ENCODE measurements at places on chromosomes 11 and 22. TPM values are rescaled to one million over a fixed set of nuclear protein-coding genes. Genes with fewer than 3 reads are reported as not detected.

GRCh38 chr22:45499746-45500145 lies 2.9 kb upstream of the FBLN1 start:
- no peak overlapping the region for H3K4me3 ChIP-seq
- no peak overlapping the region for H3K27ac ChIP-seq
- H3K27me3 ChIP-seq: peaks cover 30% of the 10 kb centered on the region
- DNase-seq: no peak
- peaks cover 5% of the 10 kb centered on the region for H3K4me1 ChIP-seq
- H3K36me3 ChIP-seq: no peaks in the 10 kb centered on the region

DNA sequence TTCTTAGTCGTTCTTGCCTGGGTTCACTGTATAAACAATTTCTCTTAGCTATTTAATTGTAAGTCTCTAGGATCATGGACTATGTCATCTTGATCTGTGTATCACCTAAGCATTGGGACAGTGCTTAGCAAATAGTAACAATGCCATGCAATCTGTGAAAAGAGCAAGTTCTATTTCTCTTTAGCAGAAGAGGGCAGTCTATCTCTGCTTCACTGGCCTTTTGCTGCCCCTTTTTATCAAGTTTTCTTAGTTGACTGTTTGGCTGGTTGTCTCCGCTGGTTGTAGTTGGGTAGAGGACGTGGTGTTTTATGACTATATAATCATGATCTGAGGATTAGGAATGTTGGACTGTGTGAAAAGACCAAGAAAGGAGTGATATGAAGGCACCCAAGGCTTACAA lies 315.0 kb downstream of the JRKL start:
- no peak for DNase-seq
- no peaks in the 10 kb centered on the region for H3K36me3 ChIP-seq
- H3K27me3 ChIP-seq: no peaks in the 10 kb centered on the region

KRTAP5-7 gene
- not detected for total RNA-seq

DNA sequence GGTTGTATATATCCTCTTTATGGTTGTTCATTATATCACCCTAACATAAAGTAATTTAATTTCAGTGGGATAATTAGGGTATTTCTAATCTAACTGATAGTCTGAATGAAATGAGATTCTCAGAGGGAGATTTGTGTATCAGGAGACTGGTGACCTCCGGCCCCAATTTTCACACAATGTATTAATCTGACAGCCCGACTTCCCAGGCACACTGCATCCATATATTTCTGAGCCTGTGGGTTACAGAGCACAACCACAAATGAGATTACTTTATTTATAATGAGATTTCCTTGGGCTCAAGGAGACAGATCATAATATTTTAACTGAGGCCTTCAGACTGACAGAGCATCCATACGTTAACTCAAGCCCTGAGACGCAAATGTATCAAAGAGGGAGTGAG lies 125.9 kb downstream of the RCN1 start:
- DNase-seq: no peak
- H3K27me3 ChIP-seq: peaks cover 7% of the 10 kb centered on the region
- H3K27ac ChIP-seq: no peak overlapping the region
- H3K36me3 ChIP-seq: no peaks in the 10 kb centered on the region

OR51L1 gene
- not detected for total RNA-seq

DNA sequence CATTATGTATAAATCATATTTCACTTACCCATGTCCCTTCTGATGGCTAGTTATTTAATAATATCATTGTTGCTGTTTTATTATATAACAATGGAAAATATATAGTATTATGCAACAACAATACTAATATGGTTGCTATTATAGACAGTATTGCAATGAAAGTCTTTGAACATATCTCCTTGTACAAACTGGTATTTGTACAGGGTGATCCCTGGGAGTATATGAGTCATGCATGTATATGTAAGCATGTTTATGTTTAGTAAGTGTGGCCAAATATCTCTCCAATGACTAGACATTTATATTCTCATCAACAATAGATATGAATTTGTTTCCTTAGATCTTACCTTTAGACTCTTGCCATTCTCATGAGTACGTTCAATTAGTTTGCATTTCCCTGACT lies 55.9 kb downstream of the KCNC1 start:
- H3K27ac ChIP-seq: no peak overlapping the region
- no peaks in the 10 kb centered on the region for H3K4me1 ChIP-seq
- no peaks in the 10 kb centered on the region for H3K27me3 ChIP-seq
- H3K36me3 ChIP-seq: peaks cover 3% of the 10 kb centered on the region
- no peak overlapping the region for H3K4me3 ChIP-seq
- no peak for DNase-seq

GRCh38 chr11:13043912-13044628 lies 35.0 kb downstream of the RASSF10 start:
- H3K36me3 ChIP-seq: no peaks in the 10 kb centered on the region
- no peak overlapping the region for H3K27ac ChIP-seq
- no peak for DNase-seq
- no peak overlapping the region for H3K4me3 ChIP-seq
- peaks cover 19% of the 10 kb centered on the region for H3K27me3 ChIP-seq
- H3K4me1 ChIP-seq: no peaks in the 10 kb centered on the region

Measured in activated naive CD8-positive, alpha-beta T cell treated with anti-CD3 and anti-CD28 coated beads, Interleukin-2, amount 10 ng/mL, durations not matched to agents 7 days and 5 days (primary cell).